Stimulated activated CD8-positive, alpha-beta memory T cell treated with anti-CD3 and anti-CD28 coated beads, Interleukin-7, amount 100 ng/mL, for 1 hour (primary cell): ENCODE measurements at places on chromosomes 12 and 14.

DNA sequence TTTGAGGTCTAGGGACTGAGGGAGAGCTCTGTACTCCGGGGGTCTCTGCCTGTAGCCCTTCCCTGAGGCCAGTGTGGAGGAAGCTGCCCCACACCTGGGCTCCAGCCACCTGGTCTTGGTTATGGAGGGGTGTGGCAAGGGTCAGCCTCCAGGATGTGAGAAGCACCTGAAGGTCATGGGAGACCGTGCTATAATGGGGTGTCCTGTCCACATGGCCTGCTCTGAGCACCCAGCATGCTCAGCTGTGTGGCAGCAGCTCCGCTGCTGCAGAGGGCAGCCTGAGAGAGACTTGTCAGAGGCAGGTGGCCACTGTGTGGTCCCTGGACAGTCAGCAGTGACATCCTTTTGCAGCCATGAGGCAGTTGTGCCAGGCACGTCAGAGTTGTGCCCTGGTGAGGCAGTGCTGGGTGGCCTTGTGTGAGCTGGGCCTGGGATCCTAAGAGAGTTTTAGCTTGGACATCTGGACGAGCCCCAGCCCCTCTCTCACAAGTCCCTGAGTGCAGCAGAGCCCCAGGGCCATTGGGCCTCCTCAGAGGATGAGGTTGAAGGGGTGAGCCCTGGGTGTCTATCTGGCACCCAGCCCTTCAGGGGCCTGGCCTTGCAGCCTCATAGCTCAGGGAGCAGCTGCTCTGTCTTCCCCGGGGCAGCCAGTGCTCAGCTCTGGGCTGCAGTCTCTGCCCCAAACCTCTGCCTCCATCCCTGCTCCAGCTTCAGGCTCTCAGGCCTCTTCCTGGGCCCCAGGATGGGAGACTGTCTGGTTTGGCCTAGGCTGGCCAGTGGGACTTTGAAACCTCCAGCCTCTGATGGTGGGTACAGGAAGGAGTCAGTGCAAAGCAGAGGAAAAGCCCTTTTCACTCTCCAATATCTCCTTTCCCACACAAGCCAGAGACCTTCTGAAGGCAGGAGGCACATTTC is 7.4 kb upstream of the ATG101 start:
- no peak for DNase-seq

DNA sequence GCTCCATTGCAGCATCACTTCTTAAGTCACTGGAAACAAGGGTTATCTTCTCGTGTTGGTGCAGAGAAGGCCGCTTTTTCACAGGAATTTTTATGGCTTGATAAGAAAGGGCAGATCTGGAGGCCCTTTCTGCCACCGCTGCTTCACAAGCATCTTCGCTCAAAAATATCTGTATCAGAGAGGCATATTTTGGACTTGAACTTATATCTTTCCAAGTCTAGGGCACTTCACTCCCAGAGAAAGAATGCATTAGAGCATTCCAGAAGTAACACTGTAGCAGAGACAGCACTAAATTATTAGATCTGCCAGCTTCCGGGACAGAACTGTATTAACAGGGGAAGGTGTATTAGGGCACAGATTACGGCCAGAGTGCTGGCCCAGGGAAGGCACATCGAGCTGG is 151.7 kb upstream of the AMIGO2 start:
- DNase-seq = no peak

DNA sequence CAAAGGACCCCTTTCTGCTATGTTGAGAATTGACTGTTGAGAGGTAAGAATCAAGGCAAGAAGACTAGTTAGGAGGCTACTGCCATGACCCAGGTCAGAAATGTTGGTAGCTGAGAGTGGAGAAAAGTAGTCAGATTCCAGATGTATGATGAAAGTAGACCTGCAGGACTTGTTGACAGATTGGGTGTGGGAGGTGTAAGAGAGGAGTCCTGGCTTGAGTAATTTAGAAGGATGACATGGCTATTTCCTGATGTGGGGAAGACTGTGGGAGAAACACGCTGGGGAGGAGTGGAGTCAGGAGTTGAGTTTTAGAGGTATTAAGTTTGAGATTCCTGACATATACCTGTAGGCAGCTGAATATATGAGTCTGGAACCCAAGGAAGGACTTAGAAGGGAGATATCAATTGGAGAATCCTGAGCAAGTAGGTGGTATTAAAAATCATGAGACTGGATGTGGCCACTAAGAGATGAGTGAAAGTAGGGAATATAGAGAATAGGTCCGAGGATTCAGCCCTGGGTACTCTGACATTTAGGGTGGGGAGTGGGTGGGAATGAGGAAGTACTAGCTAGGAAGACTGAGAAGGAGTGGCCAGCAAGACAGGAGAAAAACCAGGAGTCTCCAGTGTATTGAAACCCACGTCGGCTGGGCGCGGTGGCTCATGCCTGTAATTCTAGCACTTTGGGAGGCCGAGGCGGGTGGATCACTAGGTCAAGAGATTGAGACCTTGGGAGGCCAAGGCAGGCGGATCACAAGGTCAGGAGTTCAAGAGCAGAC is 12.6 kb upstream of the DDX47 start:
- DNase-seq = no peak

DNA sequence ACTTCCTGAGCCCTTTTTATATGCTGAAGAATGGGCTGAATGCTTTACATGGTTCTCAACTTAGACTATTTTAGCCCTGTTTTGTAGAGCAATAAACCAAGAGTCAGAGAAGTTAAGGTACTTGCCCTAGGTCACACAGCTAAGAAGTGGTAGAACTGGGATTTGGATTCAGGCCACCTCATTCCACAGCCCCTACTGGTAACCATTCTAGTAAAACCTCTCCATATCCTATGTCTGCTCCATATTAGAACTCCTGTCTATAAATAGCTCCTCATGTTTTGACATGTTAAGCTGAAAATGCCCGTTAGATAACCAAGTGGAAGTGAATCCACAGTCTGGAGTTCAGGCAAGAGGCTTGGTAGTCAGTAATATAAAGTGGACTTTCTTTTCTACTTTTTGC is 111.6 kb downstream of the HECTD4 start:
- no peak for DNase-seq

GRCh38 chr12:97552410-97553121 is 90.0 kb downstream of the RMST start:
- no peak for DNase-seq

DNA sequence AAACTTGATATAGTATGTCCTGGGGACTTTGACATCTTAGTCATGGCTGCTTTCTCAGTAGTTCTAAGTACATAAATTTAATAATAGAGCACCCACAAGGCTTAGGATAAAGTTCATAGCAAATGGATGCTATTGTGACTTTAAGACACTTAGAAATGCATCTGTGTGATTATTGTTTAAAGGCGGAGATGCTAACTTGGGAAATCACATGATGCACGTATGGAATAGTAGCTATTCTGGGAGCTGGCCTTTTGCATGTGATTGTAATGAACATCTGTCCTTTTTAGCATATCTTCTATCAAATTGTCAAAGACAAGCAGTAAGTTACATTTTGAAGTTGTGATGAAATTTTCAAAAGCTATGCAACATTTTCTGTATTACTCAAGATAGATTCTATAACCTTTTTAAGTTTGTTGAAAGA is 46.7 kb upstream of the ATP2A2 start:
- DNase-seq = no peak

- DNase-seq = no peak
These were observed 22.1 kb downstream of the LRCOL1 start for GRCh38 chr12:132588319-132588718.

GRCh38 chr12:94481734-94482133 is 22.1 kb upstream of the CEP83 start:
- DNase-seq = no peak

DNA sequence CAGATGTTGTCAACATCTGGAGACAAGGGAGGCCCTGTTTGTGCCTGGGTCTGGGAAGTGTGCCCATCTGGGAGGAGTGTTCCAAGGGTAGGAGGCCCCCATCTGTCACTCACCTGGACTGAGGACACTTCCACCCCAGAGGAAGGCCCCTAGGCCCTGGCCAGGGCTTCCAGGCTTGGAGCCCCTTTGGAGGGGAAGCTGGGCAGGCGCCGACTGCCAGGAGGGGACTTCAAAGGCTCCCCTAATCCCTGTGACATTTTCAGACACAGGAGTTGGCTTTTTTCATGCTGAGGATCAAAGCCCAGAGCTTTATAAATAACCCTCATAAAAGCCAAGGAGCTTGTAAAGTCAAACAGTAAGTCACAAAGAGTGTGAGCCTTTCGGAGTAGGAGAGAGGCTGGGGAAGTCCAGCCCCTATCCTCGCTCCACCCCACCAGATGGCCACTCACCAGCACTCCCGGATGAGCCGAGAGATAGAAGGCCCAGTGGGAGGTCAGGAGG is 17.6 kb upstream of the FAM222A start:
- DNase-seq = no peak

DNA sequence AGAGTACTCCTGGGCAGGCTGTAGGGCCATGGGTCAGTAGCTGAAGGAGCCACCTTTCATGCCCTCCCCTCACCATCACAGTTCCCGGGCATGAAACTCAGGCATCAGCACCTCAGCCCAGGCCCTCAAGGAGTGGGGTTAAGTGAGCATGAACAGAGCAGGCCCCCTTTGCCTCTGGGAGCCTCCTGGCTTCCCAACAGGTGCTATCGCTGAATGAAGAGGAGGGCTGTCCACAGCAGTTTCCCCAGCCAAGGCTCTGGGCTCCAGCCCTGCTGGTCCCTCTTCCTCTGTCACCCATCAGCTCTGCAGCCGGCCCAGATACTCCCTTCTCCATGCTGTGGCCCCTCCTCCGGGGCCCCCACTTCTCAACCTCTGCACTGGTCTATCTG is 184.3 kb downstream of the ZFP36L1 start:
- no peak for DNase-seq

DNA sequence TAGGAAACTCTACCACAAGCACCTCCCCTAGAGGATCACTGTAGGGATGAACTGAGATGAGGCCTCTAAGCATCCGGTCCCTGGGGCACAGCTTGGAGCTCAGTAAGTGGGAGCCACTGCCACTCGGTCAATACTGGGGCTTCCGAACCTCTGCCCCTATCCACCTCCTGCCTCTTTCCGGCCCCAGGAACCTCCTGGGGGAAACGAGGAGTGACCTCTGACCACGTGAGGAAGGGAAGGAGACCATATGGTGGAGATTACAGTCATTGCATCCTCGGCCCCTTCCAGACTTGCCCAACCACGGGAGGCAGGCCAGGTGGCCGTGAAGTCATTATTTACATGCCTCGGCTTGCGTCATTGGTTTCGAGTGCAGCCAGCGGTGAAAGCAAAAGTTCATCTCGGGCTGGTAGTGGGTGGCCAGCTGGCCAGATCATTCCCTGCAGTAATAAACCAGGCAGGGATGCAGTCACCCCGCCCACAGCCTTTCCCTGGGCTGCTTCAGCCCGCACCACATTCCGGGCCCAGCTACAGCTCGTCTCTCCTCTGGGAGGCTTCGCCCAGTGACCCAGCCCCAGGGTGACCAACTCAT is 65.4 kb downstream of the C14orf132 start:
- no peak for DNase-seq

DNA sequence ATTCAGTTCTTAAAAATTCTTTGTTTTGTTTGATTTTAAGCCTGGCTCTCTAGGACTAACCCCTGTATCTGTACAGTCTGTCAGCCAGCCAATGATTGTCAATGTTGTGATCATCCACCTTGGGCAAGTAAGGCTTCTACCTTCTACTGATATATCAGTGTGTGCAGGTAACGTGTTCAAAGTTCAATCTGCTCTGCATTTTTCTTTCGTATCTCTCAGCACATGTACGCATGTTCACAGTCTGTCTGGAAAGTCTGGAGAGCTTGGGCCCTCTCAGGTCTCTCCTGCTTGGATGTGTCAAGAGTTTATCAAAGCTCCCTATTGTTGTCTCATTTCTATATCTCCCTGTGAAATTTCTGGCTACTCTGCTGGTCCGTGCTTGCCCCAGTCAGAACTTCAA is 138.6 kb upstream of the VRK1 start:
- DNase-seq = no peak

DNA sequence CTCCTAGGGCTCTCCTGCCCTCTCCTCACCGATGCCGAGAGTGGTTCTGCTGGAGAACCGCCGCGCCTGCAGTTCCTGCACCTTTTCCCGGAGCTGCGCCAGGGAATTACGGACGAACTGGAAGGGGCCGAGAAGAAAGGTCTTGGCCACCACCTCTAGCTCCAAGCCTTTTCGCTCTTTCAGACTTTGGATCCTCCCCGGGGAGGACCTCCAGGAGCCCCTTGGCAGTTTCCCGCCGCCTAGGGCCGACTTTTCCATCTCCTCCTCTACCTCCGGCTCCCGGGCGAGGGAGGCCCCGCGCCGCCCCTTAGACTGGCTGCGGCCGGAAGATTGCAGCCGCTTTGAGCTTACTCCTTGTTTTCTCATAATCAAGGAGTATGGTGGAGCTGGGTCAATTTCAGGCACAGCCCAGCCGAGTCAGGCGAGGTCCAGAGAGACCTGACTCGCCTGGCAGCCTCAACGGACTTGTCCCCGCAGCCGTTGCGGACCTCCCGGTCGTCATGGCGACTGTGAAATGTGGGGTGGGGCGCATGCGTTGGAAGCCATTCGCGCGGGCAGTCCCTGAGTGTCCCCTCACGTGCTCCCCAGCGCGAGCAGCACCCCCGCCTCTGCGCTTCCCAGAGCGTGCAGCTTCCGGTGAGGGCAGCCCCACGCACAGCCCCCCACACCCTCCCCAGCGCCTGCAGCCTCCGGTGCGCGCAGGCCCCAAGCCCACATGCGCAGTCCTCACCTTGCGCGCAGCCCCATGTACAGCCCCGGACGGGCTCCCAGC is at the start of gene DPY19L2:
TSS of gene DPY19L2 (minus strand) at position 466 of the 772 bp plus-strand sequence. CDS start at position 366, 100 bp downstream.
- peak; percentile 2 for DNase-seq

GRCh38 chr12:24561882-24562770 is 386.8 kb downstream of the BCAT1 start:
- no peak for DNase-seq

GRCh38 chr14:58738876-58739275 is 101.1 kb downstream of the DACT1 start:
- DNase-seq = no peak

DNA sequence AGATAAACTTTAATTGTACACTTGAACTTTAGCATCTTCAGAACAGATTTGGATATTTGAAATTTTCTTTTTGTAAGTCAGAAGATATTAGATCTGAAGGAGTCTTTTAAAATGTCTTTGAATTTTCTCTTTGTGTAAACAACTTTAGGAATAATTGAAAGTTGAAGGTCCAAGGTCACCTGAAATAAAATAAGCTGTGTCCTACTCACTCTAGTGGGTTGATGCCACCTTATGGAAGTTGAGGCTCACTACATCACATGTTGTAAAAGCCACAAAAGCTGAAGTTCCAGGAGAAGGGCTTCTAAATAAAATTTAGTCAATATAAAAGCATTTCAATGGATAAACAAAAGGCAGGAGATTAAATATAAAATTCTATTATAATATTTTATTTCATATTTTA is 122.0 kb upstream of the ATXN7L3B start:
- no peak for DNase-seq

GRCh38 chr12:54572881-54573280 is 15.6 kb downstream of the PPP1R1A start:
- DNase-seq = no peak

- DNase-seq = no peak
These were observed 5.6 kb downstream of the RDH11 start for GRCh38 chr14:67690011-67690410.

DNA sequence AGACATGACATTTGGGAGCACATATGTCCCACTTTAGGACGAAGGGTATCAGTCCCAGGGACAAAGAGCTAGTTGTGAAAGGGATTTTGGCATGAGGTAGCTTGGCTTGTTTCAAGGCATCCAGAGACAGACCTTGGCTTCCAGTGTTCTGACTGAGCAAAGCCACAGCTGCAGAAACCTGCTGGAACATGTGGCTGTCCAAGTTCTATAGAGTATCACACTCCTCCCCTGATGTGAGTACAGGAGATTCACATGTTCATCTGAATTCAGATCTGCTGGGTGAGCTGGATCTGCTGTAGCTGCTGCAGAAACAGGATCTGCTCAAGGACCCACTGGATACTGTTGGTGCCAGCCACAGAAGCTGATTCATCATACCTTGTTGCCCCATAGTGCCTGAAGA is 10.1 kb upstream of the C14orf39 start:
- DNase-seq = no peak

- DNase-seq = no peak
These were observed 3.9 kb upstream of the ENDOU start for GRCh38 chr12:47729233-47729632.
